RWPE2 (cell line): ENCODE measurements at places on chromosomes 7 and 10.

DNA sequence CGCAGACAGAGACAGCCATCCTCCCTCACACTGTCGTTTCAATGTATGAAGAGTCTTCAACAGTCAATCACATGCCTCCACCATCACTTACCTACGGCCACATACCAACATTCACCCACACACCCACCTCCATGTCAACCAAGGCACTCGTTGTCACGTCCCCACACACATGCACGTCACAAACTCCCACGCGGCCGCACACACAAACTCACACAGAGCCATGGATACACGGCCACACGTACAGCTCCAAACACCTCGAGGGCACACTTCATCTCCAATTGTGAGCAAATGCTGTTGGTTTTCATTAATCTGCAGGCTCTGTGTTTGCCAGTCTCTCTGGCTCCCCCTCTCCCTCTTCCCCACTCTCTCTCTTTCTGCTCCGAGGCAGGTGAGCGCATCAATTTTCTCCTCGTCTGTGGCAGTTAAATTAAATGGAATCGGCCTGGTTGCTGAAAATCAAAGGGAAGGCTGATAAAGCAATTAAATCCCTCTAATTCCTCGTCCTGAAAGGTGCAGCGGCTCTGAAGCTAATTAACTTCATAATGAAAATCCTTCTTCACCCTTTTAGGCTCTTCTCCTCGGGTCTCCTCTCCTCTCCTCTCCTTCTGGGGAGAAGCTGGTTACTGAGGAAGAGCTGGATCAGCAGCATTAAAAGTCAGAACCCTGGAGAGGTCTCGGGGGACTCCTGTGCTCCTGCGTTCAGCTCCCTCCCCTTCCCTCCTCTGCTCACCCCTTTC, 53.8 kb upstream of the SLF2 start:
- no peak for DNase-seq

DNA sequence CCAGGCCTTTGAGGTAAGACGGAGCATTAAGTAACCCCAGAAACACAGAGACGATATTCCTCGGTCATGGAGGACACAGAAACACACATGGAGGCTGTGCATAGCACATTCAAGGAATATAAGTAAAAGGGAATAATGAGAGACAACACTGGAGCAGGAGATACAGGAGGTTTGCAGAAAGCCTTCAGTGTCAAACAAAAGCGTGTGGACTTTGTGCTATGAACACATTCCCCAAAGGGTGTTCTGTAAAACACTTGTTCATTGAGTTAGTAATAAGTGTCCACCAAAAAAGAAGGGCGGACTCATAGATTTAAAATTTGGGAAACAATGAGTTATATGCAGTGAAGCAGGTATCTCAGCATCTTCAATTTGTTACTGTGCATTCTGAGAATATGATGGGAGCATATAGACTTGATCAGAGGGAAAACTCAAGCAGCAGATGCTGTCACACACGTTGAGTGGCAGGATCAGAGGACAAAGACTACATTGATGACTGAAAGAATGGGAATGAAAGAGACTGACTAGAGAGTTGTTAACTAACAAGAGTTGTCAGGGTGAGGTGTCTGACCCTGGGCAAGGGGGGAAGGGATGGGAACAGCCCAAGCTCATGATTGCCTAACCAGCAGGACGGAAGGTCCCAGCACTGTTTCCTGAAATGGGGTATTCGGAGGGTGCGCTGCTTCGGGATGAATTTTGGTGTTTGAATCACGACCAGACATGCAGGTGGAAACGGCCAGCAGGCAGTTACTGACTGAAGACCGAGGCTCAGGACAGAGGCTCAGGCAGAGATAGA, 85.2 kb upstream of the VIPR2 start:
- DNase-seq, result no peak

DNA sequence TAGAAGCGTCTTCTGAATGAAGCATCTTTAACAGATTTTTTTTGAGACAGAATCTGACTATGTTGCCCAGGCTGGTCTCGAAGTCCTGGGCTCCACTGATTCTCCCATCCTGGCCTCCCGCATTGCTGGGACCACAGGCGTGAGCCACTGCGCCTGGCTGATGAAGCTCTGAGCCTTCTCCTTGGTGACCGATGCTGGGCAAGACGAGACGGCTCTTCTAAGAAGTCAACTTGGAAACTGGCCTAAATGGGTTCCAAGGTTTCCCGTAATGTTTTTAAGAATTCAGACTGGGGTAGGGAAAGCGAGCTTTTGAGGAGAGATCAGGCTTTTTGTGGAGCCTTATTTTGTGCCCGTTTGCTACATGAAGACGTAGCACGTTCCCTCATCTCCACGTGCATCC, 224.5 kb downstream of the ZMYND11 start:
- no peak for DNase-seq

GRCh38 chr7:81527651-81528050, 242.2 kb downstream of the HGF start:
- no peak for DNase-seq

DNA sequence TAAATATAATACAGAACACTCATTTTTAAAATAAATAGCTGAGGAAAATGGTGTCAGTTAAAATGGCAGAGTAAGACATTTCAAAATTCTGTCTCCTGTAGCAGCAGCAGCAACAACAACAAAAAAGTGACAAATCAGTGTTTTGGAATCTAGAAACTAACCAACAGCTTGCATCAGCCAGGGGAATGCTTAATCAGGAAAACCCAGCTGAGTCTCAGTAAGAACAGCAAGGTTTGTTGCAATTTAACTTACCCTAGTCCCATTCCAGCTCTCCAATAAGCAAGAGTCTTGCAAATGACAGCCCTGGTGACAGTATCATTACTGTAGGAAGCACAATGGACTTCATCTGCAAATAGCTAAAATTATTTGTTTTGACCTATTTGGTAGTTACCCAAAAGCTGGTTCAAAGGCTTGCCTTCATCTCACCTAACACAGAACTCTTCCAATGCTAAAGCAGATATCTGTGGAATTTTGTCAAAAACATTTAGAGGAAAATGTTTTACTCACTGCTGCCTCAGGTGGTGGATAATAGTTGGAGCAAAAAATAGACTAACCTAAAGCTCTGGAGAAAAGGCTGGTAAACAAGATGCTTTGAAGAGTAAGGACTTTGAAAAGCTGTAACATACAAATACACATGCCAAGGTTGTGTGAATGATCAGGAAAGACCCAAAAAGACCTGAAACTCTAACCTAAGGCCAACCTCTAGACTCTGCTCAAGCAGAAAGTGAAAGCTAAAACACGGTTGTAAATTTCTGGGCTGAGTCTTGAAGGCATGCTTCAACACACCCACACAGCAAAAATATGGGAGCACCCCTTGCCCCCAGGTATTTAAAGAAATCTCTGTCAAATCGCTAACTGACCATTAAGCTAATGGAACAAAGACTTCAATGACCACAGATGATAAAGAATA, 9.9 kb upstream of the ARHGAP22 start:
- DNase-seq, result no peak

DNA sequence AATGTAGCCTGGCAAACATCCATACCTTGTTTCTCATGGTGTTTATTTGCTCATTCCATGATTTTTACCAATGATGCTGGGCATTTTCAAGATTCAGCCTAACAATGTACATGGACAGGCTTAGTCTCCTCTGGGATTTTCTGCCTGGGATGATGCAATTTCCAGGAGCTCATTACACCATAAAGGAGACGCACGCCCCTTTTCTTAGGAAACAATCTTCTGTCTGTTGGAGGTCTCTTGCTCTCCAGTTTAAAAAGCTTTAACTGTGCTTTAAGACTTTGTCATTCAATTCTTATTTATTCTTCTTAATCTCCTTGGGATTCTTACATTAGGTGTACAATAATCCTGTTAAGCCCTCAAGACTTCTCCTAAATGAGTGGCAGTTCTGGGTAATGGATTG, 150.3 kb upstream of the NRP1 start:
- DNase-seq, result no peak

- DNase-seq, result no peak
Observed at GRCh38 chr7:9091282-9091681, 657.9 kb downstream of the NXPH1 start.

GRCh38 chr10:31866118-31866670, 62.4 kb downstream of the ARHGAP12 start:
- no peak for DNase-seq

DNA sequence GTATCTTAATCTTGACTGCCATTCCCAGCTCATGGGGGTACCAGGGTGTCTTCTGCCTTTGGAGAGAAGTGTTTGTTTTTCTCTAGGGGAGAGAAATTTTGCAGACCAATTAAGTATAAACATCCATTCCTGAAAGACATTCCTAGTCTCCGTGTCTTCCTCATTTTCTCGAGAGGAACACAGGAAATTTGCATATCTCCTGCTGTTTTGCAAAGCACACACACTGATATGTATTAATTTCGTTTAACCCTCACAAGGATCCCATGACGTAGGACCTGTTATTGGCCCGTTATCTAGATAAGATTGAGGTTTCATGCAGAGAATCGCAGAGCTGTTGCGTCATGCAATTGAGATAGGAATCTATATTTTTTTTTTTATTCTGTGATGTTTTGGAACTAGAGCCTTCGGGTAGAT, 944 bp downstream of the RHBDD2 start:
- no peak for DNase-seq

DNA sequence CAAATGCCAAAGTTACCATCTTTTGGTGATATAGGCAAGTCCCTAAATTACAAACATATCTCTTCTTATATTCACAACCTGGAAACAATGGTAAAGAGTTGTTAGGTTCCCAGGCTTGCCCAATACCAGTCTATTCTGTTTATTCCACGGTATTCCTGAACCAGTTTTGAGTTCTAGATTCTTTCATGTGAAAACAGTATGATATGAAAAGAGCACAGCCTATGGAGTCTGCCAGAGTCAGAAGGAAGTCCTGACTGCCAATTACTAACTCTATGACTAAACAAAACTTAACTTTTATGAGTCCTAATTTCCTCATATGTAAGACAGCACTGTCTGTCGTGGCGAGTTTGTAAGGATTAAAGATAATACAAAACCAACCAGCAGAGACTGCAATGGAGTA, 5.6 kb downstream of the ABI1 start:
- DNase-seq, result no peak

DNA sequence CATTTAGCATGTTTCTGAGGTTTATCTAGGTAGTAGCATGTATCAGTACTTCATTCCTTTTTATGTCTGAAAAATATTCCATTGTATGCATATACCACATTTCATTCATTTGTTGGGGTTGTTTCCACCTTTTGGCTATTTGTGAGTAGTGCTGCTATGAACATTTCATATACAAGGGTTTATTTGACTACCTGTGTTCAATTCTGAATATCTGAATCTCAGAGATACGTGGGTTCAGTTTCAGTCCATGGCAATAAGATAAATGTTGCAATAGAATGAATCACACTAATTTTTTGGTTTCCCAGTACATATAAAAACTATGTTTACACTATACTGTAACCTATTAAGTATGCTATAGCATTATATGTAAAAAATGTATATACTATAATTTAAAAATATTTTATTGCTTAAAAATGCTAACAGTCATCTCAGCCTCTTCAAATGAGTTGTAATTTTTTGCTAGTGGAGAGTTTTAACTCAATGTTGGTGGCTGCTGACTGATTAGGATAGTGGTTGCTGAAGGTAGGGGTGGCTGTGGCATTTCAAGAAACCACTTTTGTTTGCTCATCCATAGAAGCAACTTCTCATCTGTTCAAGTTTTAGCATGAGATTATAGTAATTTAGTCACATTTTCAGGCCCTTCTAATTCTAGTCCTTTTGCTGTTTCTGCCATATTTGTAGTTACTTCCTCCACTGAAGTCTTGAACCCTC, 13.9 kb downstream of the PLEKHA1 start:
- no peak for DNase-seq

GRCh38 chr7:120760050-120760449, 97.9 kb downstream of the TSPAN12 start:
- no peak for DNase-seq

GRCh38 chr10:112026438-112026837, 157.1 kb downstream of the GPAM start:
- DNase-seq, result no peak

- DNase-seq, result no peak
Observed at GRCh38 chr7:80946858-80947257, 28.0 kb upstream of the SEMA3C start.

DNA sequence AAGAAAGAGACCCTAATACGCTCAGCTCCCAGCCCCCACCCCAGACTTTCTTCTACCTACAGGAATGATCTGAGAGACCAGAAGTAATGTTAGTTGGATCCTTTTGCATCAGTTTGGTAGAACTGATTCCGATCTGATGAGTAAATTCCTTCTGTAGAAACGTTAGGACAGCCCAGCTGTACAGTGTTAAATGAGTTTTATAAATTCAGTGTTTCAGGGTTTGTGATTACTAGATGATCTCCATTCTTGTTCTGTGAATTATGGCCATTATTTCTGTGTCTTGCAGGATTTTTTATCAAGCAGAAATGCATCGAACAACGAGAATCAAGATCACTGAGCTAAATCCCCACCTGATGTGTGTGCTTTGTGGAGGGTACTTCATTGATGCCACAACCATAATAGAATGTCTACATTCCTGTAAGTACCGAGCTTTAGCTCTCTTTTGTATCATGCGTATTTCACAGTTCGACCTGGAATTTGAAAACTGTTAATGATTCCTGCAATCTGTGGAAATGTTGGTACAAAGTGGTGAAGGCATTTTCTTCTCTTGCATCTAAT, 5.3 kb downstream of the BMI1 start:
- DNase-seq, result no peak

DNA sequence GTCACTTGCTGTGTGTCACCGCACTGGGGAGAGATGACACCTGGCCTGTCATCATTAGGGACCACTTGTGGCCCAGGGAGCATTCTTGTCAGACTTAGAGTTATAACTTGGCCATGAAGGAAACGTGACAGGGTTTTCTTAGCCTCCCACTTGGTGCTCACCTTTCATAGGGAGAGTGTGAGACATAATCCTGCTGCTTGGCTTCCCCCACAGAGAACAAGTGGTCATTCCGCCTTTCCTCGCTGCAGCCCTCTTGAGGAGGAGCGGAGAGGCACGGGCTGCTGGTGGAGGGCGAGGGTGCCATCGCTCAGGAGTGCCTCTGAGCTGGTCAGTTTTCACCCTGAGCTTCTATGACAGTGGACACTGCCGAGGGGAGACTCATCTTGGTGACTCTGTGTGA, 125.0 kb upstream of the GJD4 start:
- no peak for DNase-seq

DNA sequence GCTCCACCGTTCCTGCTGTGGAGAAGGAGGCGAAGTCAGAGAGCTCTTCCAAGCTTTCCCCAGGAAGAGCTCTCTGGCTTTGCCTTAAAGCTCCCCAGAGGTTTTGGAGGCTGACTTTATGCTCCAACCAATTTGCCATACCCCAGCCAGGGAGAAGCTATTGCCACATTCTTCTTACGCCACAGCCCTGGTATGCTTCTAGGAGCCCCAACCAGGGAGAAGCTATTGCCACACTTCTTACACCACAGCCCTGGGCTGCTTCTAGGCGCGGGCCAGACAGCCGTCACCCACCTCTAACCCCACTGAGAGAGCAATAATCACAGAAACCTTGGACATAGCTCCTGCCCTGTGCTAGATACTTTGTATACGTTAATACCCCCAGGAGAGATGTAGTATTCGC, 951 bp downstream of the ELOVL3 start:
- DNase-seq, result no peak

- no peak for DNase-seq
Observed at GRCh38 chr10:69449841-69450240, 1.4 kb upstream of the TSPAN15 start.

GRCh38 chr10:61096056-61096455, 152.1 kb upstream of the RHOBTB1 start:
- DNase-seq, result no peak
